ENCODE measurements at places on chromosomes 13 and 19.

DNA sequence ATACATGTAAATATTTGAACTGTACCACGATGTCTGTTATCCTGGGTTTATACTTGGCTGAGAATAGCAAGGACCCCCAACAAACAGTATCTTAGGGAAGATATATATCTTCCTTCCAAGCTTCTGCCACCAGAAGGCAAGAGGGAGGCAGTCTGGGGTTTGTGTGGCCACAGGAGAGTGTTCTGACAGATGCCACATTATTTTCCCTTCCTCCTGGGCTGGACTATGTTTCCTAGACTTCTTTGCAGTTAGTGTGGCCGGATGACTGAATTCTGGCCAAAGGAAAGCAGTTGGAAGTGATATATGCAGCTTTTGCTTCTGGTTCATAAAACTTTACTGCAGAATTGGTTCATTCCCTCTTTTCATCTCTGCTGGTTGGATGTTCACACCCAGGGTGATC is 39.9 kb upstream of the TMTC4 start:
- no peak for DNase-seq

DNA sequence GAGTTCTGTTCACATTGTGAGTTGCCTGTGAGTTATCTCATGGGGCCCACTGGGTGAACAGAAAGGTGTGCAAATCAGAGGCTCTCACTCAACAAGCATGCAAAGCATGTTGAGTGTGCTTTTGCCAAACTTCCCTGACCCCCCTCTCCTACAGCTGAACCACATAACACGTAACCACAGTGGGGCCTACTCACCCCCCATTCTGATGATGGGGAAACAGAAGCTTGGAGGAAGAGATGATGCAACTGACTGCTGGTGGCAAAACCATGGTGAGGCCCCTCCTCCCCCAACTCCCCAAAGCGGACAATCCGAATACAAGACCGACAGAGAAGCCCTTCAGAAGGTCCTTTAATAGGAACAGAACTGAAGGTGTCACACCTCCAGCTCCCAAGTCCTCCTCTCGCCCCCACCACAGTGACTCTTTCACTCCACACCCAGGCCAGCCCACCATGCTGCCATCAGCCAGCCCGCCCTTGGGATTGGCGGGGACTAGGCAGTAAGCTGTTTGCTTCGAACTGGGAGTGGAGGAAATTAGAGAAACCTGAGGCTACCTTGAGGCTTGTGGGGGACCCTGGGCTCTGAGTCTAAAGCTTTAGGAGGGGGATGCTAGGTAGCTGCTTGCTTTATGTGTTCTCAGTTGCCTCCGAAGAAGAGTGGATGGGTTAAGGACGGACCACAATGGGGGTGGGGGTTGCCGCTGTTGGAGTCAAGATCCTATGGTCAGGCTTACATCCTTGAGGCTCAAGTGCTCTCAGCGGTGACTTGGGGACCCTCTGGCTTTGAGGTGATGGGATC is 3.8 kb downstream of the ZNF784 start:
- DNase-seq: peak; percentile 43

DNA sequence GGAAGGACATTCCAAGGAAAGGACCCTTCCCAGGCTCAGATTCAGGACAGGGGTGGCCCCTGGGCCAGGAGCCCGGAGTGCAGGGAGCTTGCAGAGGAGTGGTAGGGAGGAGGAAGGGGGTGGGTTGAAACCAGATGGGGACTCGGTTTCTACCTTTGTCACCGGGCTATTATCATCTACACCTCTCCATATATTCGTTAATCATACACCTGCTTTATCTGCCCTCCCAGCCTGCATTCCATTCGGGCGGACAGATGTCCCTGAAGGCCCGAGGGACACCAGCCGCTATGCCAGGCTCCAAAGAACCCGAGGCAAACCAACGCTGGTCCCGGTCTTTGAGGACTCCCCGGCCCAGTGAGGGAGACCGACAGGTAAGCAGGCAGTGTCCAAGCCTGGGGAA is 15.5 kb upstream of the MYH14 start:
- no peak for DNase-seq

GRCh38 chr13:78997902-78998629 is 339.1 kb upstream of the OBI1 start:
- DNase-seq: no peak

- DNase-seq: no peak
Observed at GRCh38 chr19:3054972-3055740, 7.1 kb downstream of the TLE5 start.

- DNase-seq: peak; percentile 78
Observed at GRCh38 chr19:5805462-5806132, 730 bp downstream of the NRTN start.

- DNase-seq: no peak
Observed at GRCh38 chr13:73547239-73547638, 488.4 kb downstream of the KLF5 start.

DNA sequence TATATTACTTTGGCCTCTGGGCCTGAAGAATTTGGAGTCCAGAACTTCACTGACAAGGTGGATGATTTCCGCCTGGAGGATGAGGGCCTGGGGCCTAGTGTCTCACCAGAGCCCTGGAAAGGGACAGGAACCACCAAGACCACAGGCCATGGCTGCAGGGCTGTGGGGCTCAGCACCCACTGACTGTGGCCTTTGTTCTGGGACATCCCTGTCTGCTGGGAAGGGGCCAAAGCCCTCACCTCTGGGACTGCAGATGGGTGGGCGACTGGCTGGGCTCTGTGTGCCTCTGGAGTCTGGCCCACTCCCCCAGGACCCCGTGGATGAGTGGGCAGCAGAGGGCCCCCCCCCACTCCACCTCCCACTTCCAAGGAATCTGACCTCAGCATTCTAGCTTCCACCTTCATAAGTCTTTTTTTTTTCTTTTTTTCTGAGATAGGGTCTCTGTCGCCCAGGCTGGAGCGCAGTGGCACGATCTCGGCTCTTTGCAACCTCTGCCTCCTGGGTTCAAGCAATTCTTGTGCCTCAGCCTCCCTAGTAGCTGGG is 20.3 kb downstream of the CHST8 start:
- DNase-seq: no peak

DNA sequence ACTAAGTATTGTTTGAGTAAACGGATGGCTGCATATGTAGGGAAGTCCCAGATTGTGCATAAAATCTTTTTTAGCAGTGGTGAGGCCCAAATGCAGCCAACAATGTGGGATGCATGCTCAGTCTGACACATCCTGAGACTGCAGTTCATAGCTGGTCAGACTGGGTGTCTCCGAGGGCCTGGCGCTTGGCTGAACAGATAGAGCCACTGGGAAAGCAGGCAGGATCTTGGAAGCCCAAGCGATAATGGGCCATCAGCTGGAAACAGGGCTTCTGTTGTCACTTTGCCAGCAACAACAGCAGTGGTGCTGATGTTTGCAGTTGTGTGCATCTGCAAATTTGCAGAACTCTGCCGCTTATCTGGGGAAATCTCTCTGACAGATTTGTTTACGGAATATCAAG is 36.1 kb downstream of the MTUS2 start:
- no peak for DNase-seq

- DNase-seq: no peak
Observed at GRCh38 chr19:53389571-53389970, 5.4 kb upstream of the ZNF765 start.

- no peak for DNase-seq
Observed at GRCh38 chr13:111852725-111853518, 214.0 kb upstream of the SOX1 start.

- no peak for DNase-seq
Observed at GRCh38 chr13:97366172-97366688, 67.7 kb upstream of the RAP2A start.

GRCh38 chr13:66216728-66217127 is 1013.4 kb downstream of the PCDH9 start:
- DNase-seq: no peak

GRCh38 chr19:54481326-54481930 is 8.3 kb upstream of the CDC42EP5 start:
- peak; percentile 55 for DNase-seq

GRCh38 chr19:16773259-16773658 is 53.6 kb downstream of the NWD1 start:
- no peak for DNase-seq

DNA sequence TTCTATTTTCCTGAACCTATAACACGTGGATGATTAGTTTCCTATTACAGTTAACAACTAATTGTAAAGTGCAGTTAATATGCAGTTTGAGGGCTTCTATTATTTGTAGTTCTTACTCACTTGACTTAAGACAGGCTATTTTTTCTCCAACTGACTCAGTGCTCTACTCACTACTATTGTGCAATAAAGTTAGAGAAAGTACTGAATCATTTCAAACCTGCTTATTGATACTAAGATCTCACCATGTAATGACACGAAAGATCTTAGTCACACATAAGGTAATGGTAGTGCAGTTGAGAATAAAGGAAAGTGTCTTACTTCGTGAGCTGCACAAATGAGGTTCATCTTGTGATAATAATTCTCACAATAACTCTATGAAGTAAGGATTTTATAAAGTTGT is 22.8 kb upstream of the ITM2B start:
- DNase-seq: no peak

DNA sequence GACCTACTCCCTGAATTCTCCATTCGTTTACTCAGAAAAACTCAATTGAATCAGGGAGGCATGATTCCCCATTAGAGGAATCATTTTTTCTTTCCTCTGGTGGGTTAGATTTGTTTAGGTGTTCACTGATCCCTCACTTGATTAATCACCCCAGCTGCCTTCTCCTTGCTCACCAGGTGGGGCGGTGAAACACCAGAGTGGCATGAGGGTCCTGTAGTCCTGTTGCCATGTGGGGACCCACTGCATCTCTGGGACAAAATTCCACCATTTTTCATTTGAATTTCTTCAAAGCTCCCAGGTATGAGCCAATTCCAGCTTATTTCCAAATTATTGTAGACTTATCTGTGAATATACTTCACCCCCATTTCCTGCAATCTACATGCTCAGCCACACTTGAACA is 462.7 kb upstream of the ZNF507 start:
- no peak for DNase-seq

GRCh38 chr19:48591021-48591420 is 15.5 kb upstream of the SPACA4 start:
- no peak for DNase-seq

DNA sequence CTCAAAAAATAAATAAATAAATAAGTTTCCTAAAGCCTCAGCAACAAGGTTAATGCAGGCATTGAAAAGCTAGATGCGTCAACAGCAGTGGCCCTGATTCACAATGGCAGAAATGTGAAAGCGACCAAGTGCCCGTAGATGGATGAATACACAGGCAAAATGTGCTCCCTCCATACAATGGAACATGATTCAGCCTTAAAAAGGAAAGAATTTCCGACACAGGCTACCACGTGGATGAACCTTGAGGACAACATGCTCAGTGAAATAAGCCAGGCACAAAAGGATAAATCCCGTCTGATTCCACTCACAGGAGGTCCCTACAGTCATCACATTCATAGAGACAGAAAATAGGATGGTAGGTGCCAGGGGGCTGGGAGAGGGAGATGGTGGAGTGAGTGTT is 31.7 kb downstream of the INSR start:
- DNase-seq: no peak

- DNase-seq: no peak
Observed at GRCh38 chr13:96294930-96295881, 205.3 kb downstream of the HS6ST3 start.

- no peak for DNase-seq
Observed at GRCh38 chr13:27360562-27360961, 63.9 kb upstream of the GTF3A start.

- DNase-seq: no peak
Observed at GRCh38 chr13:113273321-113273720, 23.7 kb upstream of the LAMP1 start.

- peak; percentile 15 for DNase-seq
Observed at GRCh38 chr19:871446-872265, 12.2 kb downstream of the CFD start.

DNA sequence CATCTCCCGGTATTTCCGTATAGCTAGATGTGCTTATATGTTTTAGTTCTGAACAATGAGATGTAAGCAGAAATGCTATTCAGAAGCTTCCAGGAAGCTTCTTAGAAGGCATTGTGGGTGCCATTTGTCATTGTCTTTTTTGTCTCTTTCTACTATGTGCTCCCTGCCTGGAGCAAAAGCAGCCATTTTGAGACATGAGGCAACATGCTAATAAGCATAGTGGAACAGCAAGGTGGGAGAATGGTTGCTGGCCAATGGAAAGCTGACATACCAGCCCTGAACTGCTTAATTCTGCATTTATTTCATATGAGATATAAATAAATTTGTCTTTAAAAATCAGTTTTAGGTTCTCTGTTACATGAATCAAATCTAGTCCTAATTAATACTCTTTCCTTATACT is 299.7 kb downstream of the LMO7 start:
- no peak for DNase-seq

DNA sequence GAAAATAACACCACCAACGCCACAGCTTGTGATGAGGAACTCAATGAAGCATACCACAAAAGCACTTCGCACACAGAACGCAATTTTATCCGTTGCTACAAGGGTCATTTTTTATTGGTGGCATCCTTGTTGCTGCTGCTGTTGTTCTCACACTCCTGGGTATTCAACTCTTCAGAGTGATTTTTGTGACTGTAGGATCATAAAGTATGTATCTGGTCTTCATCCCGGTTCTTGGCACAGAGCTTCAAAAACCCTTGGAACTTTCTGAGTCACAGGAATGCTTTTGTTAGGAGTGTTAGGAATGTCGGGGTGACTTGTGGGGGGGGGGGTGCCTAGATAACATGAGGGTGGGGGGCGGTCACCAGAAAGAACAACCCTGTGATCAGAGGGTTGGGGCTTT is 108.4 kb downstream of the ZNF557 start:
- no peak for DNase-seq

DNA sequence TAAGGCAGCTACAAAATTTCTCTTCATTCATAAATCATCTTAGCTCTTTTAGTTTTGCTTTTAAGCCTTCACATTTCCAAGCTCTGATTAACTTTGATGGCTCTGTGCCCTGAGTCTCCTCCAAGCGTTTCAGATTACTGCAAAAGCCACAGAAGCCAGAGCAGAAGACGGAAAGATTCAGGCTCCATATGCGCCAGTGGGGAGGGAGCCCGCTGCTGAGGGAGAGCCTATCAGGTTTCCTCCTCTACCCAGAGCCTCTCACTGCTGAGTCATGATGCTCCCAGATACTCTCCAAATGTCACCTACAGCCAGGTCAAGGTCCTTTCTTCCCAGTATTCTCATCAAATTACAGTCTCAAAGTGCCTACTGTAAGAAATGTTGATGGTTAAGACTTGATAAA is 193.6 kb downstream of the RAP2A start:
- no peak for DNase-seq

- DNase-seq: no peak
Observed at GRCh38 chr19:13270514-13271105, 120.4 kb downstream of the IER2 start.

GRCh38 chr13:50078895-50079654 is 63.8 kb downstream of the KCNRG start:
- no peak for DNase-seq

- no peak for DNase-seq
Observed at GRCh38 chr19:44530777-44531176, 1.3 kb upstream of the CEACAM20 start.

- no peak for DNase-seq
Observed at GRCh38 chr19:50223439-50223716, 20.0 kb downstream of the MYH14 start.

GRCh38 chr19:34793565-34793964 is 20.6 kb upstream of the ZNF599 start:
- DNase-seq: no peak

GRCh38 chr13:95741584-95742563 is 64.9 kb downstream of the DNAJC3 start:
- no peak for DNase-seq

All from CD4-positive, alpha-beta T cell treated with Interleukin-17A for 4 hours (primary cell).